NCI-H1694 treated with DMSO at 0.1 percent for 48 hours (cell line): ENCODE measurements at places on chromosomes 16 and 17.

- no peak for DNase-seq
Measured at GRCh38 chr16:30395992-30396585, 869 bp downstream of the ZNF48 start.

- peak; percentile 94 for DNase-seq
Measured at GRCh38 chr17:57420734-57421717, 164.7 kb downstream of the MSI2 start.

DNA sequence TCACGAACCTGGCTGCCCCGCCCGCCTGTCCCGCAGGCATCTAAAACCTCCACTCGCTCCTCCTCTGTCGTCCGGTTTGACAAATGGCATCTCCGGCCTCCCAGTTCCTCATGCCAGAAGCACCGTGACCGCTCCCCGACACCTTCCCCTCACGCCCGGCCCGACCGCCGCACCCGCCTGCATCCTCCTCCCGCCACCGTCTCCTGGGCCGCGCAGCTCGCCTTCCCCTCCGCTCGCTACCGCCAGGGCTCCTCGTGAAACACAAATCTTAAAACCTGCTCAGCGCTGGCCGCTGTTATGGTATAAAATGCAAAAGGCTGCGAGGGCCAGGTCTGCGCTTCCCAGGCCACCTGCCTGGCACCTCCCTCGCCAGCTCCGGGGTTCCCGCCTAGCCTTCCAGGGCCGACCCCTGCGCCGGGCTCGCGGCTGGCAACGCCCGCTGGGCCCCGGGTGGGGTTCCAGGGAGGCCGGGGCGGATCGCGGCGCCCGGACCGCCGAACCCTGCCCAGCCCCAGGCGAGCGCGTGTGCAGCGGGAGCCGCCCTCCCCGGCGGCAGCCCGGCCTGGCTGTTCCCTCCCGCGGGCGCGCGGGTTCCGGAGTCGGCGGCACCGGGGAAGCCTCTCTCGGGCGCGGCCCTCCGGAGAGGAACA, 488 bp downstream of the SPSB3 start:
- DNase-seq, result no peak

GRCh38 chr17:77011173-77012011, 129.4 kb upstream of the SEC14L1 start:
- peak; percentile 33 for DNase-seq

DNA sequence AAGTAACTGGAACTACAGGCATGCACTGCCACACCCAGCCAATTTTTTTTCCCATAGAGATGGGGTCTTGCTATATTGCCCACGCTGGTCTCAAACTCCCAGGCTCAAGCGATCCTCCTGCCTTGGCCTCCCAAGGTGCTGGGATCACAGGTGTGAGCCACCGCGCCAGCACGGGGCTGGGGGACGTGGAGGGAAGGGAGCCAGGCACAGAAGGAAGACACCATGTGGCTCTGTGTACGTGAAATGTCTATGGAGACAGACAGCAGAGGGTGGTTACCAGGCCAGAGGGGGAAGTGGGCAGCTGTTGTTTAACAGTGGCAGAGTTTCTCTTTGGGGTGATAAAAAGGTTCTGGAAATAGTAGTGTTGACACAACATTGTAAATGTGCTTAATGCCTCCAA, 4.6 kb upstream of the PIEZO1 start:
- no peak for DNase-seq

GRCh38 chr16:55251151-55251550, 72.9 kb upstream of the IRX6 start:
- no peak for DNase-seq

DNA sequence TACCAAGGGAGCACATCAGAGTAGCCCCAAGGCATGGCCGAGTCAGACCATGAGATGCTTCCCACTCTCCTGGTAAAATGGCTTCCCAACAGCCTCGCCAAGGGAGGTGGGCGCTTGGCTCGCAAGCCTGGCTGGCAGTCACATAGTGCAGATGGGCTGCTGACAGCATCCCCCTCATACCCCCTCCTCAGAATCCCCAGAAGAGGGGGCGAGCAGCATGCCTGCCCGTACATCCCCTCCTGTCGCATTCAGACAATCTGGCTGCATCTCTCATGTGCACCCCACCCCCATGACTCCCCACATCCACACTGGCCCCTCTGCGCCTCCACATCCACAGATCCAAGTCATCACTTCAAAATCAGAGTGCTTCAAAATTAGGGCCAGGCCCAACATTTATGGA, 54.0 kb upstream of the CES5A start:
- no peak for DNase-seq

GRCh38 chr17:40319651-40320540, 10.9 kb downstream of the RARA start:
- DNase-seq, result no peak
